ENCODE measurements at places on chromosomes 3 and 15.

- no peak for DNase-seq
Observed at GRCh38 chr3:164498917-164499316, 579.4 kb downstream of the SI start.

DNA sequence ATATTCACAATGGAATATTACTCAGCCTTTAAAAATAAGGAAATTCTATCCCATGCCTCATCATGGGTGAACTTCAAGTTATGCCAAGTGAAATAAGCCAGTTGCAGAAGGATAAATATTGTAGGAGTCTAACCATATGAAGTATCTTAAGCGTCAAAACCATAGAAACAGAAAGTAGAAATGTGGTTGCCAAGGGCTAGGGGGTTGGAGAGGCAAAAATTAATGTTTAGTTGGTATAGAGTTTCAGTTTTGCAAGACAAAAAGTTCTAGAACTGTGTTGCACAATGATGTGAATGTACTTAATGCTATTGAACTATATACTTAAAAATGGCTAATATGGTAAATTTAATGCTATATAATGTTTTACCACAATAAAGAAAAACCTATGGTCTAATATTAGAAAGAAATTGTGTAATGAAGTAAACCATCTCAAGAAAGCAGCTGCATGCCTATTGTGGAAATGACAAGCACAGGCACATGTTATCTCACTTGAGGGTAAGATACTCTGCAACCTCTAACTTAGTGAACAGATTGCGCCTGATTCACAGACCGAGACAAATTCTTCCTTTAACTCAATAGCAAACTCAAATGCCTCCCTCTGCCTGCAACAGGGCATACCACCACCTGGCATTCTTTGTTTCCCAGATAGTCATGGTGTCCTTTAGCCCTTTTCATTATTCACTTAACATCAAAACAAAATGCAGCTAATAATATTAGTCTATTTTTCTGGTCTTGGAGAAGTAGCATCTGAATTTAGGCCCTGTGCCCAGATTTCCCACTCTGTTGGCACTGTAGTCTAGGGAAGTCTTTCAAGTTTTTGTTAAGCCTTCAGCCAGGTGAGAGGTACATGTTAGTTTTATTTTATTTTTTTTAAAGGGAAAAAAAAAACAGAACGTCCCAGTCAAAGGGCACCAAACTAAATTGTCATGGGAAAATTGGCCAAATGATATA, 80.2 kb upstream of the ACP3 start:
- no peak for DNase-seq

DNA sequence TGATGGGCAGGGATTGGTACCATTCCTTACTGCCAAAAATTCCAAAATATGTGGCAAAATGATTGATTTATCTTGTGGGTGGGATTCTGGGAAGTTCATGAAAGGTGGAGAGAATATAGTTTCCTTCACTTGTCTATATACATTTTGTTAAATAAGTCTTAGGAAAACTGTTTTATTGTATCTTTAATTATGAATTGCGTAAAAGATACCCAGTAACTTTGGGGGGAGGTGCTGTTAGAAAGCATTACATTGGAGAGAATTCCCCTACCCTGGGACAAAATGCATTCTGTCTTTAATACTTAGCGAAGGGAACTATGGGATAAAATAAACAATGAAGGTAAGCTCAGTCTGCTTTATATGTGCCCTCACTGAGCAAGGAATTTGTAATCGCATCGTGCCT, 4.6 kb downstream of the SETD5 start:
- no peak for DNase-seq

- no peak for DNase-seq
Observed at GRCh38 chr15:81255958-81256320, 59.3 kb downstream of the IL16 start.

DNA sequence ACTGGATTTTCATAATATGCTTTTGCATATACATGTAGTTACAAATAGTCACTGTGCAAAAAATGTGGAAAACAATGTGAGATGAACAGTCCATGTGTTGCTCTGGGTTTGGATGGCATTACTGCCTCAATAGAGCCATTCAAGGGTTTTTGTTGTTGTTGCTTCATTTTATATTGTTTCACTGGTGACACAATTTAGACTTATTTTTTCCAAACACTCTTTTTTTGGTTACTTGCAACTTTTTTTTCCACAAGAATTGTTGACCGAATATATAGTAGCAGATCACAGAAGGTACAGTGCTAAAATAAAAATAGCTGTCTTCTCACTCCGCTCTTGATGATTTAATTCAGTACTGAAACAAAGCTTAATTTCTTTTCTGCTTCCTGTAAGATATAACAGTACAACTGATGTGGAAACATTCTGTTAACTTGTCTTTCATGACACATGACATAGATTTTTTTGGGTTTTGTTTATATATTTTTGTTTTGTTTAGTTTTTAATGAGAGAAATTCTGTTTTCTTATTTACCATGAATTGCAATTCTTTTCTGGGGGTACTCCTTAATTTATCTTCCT, 618.6 kb downstream of the NAALADL2 start:
- peak; percentile 56 for DNase-seq

- no peak for DNase-seq
Observed at GRCh38 chr15:83474578-83474977, 27.4 kb downstream of the SH3GL3 start.

- no peak for DNase-seq
Observed at GRCh38 chr15:71811752-71812735, 1.7 kb downstream of the NR2E3 start.

- DNase-seq, result peak; percentile 33
Observed at GRCh38 chr3:149964291-149964690, 6.4 kb downstream of the PFN2 start.

DNA sequence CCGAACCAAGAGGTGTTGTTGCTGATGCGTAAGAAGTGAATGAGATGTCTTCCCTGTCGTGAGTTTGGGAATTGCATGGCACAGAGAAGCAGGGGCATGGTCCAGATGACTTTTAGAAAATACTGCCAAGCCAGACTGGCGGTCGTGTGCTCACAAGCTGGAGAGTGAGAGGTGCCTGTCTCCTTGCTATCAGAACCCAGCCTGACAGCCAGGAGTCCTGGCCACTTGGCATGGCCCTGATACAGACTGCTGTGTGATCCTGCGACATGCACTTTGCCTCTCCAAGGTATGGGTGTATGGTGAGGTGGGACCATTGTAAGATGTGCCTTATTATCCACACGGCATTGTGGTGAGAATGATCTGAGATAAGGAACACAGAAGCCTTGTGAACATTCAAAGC, 93.0 kb downstream of the SMAD3 start:
- no peak for DNase-seq

DNA sequence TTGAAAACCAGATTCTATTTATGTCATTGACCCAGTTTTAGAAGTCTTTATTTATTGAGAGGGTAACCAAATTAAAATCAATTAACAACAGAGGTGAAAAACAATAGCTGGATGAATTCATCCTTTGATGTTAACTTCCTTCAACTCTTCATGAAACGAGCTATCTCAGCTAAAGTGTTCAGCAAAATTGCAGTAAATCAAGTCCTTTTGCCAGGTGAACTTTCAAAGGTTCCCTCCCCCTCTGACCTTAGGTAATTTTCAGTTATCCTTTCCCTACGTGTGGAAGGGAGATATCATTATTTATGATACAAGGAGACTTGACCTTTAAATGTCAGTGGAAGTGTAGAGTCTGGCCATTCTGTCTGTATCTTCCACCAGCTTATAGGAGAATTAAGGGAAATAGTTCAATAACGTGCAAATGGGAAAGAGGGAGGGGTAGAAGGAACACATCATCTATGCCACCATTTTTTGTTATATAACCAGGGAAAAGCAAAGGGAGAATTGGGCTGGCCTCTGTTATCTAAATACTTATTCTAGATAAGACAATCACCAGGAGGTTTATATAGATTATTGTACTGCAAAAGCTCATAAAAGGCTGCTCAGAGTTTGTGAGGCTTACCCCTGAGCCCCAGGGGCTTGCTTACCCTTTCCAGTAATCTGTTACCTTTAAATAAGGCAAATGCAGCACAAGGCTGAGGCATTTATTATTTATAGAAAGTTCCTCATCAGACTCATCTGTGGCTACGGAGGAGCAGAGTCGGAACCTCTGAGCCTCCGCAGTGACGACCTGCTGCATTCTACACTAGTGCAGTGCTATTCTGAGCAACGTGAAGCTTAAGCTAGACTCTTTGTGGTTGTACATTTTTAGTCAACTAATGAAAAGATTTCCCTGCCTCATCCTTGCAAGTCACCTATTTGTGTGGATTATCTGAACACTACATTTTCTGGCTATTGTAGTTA, 97.7 kb upstream of the ZBED2 start:
- no peak for DNase-seq

DNA sequence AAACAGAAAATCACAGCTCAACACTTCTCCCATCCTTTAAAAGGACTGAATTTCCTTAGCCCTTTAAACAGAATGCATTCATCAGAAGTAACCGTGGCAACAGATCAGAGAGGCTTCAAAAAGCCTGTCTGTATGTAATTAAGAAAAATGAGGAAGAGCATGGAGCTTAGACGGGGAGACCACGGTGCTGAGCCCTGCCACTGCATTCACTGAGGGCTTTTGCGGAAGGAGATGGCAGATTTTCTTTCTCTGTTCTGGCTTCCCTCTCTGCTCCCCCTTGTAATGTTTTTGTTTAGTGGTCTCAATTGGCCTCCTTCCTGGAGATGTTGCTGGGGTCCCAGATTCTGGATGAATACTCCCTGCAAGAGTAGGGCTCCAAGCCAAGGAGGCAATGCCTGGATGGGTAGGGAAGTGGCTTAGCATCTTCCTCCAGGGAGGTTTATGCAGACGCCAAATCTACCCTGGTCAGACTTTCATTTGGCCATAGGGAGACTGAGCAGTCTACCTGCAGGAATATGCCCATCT, 332.9 kb downstream of the EPHB1 start:
- no peak for DNase-seq

DNA sequence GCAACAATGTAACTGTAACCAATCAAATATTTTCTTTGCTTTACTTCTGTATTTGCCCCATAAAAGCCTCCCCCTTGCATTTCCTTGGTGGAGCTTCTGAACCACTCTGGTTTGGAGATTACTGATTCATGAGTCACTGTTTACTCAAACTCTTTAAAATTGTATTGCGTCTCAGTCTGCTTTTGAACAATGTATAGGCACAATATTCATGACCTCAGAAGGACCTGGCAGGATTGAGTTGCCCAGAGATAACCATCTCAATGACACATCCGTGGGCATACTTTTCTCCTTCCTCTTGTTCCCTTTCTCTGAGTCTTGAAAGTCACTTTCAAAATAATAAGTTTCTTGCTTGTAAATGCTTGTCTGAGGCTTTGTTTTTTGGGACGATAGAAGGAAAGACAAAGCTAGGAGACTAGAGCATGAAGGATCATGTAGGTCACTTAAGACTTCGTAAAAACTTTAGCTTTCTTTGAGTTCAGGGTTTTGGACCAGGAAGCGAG, 57.1 kb upstream of the POU1F1 start:
- DNase-seq, result no peak
